SJCRH30 (cell line): ENCODE measurements at places on chromosomes 16 and 17.

DNA sequence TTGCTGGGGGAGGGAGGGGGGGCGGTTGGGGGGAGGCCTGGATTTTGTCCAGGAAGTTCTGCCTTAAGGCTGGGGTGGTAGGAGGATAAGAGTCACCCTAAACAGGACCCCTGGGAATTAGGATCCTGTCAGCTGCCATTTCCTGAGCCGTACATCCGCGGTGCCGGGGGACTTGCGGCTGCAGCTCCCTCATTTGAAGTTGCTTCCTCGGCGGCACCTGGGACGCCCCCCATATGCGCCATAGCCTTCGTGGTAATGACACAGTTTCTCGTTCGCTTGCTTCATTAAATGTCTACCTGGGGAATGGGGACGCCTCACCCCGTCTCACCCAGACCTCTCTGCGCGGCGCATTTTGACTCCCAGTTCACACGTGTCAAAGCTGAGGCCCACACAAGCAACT lies 55.1 kb upstream of the PABPN1L start:
- DNase-seq = peak; percentile 69

GRCh38 chr17:58363457-58364185 lies 11.6 kb upstream of the SUPT4H1 start:
- DNase-seq = no peak

DNA sequence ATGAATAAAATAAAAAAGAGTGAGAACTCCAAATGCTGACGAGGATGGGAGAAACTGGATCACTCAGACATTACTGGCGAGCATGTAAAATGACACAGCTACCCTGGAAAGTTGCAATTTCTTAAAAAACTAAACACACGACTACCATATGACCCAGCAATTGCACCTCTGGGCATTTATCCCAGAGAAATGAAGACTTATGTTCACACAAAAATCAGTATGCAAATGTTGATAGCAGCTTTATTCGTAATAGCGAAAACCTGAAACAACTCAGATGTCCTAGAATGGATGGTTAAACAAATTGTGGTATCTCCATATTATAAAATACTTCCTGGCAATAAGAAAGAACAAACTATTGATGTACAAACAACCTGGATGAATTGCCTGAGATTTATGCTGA lies 357.2 kb upstream of the ASIC2 start:
- no peak for DNase-seq

GRCh38 chr17:58254803-58255202 lies 16.4 kb downstream of the LPO start:
- DNase-seq = no peak

- DNase-seq = peak; percentile 62
Observed at GRCh38 chr16:11675561-11676511, 7.6 kb downstream of the SNN start.

GRCh38 chr17:3688027-3688553 lies 7.9 kb downstream of the P2RX5 start:
- peak; percentile 43 for DNase-seq

DNA sequence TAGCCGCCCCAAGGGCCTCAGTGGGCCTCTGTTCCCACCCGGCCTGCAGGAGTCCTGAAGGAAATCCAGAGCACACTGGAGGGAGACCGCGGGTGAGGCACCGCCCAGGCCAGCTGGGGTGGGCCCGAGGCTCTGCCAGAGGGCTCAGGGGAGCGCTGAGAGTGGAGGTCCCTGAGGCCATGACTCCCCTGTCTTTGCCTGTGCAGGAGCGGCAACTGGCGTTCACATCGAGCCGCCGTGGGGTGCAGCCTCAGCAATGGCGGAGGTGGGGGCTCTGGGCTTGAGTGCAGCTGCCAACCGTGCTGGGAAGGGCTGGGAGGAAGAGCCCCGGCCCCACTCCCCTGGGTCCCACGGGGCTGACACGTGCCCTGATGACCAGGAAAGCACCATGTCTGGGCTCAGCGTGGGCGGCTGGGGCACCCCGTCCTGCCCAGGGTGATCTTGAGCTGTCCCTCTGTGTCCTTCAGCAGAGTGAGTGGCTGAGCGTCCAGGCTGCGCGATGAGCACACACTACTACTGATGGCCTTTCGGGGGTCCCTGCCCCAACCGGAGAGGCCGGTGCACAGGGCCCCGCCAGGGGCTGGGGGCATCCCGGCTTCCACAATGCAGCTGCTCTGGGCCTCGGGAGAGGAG lies 13.1 kb upstream of the MYO15B start:
- DNase-seq = no peak

DNA sequence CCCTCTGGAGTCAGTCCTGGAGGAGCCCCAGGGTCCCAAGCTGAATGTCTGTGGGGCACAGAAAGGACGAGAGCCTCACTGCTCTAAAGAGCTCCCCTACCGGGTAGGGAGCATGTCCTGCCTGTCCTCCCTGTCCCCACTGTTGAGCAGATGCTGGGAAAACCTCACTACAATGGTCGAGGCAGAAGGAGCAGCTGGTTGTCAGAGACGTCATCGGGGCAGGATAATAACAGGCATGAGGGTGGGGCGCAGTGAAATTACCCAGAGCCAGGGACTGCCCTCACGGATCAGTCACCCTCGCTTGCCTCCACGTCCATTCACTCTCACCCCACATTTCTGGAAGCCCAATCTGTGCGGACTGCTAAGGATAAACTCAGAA lies 538 bp downstream of the TM4SF5 start:
- DNase-seq = peak; percentile 26

GRCh38 chr17:48612854-48613691 lies 2.0 kb downstream of the HOXB8 start:
- peak; percentile 77 for DNase-seq

GRCh38 chr17:69760562-69760961 lies 314.5 kb upstream of the KCNJ16 start:
- no peak for DNase-seq

DNA sequence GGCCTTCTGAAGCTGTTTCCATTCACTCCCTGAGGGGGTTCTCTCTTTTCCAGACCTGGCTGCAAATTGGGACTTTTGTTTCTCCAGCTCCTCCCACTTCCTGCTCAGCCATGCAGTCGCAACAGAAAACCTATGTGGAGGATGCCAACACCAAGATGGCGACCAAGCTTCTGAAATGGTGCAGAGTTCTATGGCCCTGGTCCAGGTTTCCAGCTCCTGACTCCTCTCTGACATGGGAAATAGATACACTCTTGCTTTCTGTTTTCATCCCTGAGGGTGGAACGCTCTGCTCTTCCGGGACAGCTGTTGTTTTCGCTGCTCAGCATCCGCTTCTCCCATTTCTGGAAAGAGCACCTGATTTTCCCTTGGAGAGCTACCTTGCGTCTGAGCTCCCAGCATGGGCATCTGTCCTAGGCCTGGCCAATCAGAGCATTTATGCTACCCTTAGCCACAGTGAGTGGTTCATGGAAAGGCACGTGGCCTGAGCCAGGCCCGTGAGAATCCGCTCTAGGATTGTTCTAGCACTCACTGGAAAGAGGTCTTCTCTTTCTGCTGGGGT lies 8.1 kb downstream of the GPRC5B start:
- no peak for DNase-seq

DNA sequence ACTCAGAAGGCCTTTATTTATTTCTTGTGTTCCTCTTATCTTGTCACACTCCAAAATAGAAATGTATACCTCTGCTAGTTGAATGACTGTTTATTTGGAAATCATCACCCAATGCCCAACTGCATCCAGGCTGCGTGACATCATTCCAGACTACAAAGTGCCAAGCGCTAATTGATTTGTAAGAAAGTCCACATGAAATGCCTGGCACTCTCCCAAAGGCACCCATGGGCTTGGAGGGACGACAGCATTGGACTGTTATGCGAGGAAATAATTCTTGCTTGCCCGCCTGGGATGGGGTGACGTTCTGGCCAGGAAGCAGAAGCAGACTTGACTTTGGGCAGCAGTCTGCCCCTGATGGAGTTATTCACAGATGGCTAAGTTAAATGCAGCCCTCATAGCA lies 165.9 kb downstream of the CDH13 start:
- DNase-seq = no peak

- peak; percentile 67 for DNase-seq
Observed at GRCh38 chr17:17523001-17523730, 27.0 kb upstream of the RASD1 start.

- DNase-seq = no peak
Observed at GRCh38 chr17:5780476-5780875, 196.2 kb upstream of the NLRP1 start.

DNA sequence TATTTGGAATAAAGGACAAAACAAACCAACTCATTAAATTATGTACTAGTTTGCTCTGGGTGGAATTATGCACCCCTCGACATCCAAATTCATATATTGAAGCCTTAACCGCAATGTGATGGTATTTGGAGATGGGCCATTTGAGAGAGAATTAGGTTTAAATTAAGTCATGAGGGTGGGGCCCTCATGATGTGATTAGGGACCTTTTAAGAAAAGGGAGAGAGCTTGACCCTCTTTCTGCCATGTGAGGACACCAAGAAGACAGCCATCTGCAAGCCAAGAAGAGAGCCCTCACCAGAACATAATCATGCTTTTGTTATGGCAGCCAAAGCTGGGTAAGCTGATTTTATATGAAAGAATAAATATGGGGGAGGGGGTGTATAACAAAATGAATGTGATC lies 2.0 kb downstream of the C16orf87 start:
- DNase-seq = no peak
